NK-92 treated with Interleukin-12 subunit alpha and Interleukin-12 subunit beta, amount 100 ng/mL, for 24 hours (cell line): ENCODE measurements at places on chromosomes 1 and 21.
A peak's percentile ranks its signal among the peaks of the same experiment; 100 is the strongest.

DNA sequence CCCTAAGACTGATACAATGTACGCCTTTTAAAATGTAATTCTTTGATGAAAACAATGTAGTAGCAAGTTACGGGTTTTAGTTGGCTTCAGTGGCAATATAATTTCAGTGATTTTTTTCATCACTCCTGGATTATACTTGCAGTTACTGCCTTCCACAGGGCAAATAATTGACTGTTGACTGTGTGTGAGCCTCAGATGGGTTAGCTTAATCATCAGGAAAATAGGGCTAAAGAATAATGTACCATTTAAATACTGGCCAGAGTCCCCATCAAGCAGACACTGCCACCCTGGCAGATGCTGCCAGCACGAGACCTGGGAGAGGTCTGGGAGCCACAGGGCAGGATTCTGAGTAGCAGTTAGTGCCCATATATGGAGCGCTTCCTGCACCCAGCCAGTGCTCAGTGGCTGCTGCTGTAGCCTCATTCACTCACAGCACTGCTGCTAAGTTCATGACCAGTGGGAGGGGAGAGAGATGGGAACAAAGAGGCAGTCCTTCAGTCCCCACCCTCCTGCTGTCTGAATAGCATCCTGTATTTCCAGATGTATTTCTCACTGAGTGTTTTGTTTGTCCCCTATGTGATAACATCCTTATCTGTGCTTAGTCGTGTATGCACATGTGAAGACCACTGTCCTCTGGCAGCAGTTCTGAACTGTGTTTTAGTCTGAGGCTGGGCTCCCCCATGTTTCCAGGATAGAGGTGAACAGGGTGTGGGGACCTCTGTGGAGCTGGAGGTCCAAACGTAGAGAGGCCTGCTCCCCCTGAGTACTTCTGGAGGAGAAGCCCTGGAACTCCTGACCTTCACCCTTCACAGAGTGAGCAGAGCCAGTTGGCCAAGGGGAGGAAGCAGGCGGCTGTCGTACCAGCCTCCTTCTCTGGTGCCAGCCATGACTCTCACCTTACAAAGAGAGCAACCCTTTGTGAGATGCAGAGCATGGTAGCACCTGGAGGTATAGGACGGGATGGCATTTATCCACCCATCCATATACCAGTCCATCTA is 80.4 kb downstream of the ADARB1 start:
- DNase-seq = no peak

- no peak for DNase-seq
Observed at GRCh38 chr1:235971020-235971419, 93.9 kb downstream of the NID1 start.

GRCh38 chr1:22754824-22755223 is 44.2 kb downstream of the EPHB2 start:
- DNase-seq = no peak

DNA sequence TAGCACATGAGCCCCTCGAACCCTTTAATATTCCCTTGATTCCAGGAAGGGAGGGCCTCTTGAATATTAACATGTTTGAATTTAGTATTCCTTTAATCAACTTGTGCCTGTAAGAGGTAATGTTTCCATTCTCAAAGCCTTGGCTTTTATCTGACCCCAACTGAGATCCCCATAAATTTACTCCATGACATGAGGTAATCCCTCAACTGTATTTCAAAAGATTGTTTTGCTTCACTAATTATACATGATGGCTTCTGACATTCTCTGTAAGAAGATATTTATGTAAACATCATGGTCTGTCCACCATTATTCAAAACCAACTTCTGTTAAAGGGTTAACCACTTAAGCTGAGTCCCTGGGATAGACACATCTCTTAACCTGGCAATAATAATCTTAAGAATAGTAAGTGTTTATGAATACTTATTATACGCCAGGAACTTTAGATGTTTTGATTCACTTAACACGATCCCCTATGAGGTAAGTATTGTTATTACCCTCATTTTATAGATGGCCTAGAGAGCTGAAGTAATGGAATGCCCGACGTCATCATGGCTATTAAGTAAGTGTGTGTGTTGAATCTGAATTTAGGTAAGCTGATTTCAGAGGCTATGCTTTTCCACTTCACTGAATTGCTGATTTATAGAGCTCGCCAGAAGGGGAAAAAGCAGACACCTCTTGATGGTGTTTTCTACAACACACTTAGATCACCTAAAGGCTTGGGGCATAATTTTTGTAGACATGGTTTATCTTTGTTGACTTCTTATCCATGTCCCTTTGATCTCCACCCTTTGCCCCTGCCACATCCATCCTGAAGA is 11.1 kb downstream of the KRTAP19-1 start:
- DNase-seq = no peak

- peak; percentile 74 for DNase-seq
Observed at GRCh38 chr1:12052008-12052573, 11.0 kb upstream of the TNFRSF8 start.

GRCh38 chr1:205672970-205673369 is 7.3 kb downstream of the SLC45A3 start:
- no peak for DNase-seq

- DNase-seq = no peak
Observed at GRCh38 chr1:202578565-202578964, 131.7 kb downstream of the SYT2 start.

DNA sequence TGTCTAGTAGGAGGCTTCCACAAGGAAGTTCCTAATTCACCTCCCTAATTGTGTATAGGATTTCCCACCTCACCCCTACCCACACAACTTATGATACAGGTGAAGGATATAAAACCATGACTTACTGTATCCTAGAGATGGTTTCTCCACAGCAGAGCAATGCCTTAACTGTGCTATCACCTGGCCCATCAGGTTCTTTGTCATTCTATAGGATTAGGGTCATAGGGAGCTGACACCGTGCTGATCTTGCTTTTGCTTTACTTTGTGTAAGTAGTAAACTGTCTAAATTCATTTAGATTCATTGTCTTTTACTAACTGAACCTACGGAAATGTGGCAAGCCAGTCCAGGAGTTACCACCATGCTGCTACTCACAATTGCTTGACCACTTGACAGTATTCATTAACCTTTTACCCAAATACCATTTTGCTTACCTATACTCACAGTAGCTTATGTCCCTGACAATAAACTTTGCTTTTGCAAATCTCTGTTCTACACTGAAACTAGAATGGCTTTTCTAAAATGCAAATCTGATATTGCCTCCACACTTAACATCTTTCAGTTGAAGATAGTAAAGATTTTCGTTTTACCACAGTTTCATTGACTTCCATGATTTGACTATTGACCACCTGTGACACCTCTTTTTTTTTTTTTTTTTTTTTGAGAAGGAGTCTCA is 147.6 kb downstream of the IFI44 start:
- DNase-seq = no peak

GRCh38 chr1:9843576-9843945 is 19.8 kb upstream of the CLSTN1 start:
- DNase-seq = no peak

DNA sequence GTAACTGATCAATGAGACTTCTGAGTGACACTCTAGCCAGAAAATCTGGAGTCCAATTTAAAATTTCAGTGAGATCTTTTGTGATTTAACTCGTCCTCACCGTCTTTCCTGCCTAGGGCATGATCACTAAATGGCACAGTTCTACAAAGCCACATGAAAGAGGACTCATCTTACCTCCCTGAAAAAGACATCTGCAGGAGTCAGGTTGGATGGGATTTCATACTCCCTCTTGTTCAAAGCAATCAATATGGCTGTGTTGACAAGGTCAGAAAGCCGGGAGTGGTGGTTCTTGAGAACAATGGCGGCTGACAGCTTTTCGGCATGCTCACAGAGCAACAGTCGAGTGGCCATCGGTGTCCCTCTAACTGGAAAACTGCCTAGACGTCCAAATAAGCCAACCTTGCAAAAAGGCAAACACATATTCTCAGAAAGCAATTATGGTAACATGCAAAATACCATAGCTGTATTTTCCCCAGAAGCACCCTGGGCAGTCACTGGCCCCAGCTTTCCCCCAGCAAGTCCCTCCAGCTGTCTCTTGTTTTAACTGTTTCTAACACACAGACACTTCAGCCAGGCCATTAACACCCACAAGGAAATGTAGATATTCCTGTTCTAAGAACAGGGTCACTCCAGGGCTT is 36.6 kb upstream of the ACTA1 start:
- DNase-seq = no peak

- DNase-seq = no peak
Observed at GRCh38 chr1:57307392-57308170, 116.3 kb downstream of the DAB1 start.

GRCh38 chr1:5611431-5611830 is 380.8 kb downstream of the NPHP4 start:
- DNase-seq = no peak

DNA sequence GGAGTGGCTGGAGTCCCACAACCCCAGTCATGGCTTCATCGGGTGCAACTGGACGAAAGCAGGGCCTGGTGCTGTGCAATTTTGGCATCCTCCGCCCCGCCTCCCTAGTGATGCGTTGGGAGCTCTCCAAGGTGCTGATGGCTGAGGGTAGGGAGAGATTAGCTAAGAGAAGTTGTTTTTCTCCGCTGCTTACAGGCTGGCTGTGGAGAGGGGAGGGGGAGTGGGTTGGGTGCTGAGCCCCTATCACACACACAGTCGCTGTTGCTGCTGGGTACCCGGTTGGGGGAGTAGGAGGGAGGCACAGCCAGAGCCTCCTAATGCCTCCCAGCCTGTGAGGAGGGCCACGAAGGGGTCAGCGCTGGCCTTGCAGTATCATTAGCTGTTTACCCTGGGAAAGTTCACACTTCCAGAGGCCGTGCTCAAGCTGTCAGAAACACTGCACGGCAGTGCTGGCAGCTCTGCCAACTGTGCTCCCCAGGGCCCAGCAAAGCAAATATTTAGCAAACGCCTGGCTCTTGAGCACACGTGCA is 110.0 kb downstream of the GRIK3 start:
- DNase-seq = no peak

DNA sequence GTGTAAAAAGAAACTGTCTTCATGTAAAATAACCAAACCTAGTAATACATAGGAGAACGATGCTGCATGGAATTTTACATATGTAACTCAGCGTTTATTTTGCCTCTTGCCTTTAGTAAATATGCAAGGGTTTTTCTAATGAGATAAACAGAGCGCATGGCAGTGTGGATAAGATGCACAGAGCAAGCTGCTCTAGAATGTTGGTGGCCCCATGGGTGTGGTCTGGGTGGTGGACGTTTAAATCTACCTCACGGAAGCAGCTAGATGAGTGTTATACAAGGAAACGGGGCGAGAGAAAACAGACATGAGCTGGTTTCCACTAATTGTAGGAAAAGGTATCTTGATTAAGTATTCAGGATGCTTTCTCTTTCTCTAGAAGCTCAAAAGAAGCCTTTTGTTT is 205.9 kb downstream of the DSCAM start:
- no peak for DNase-seq

- DNase-seq = no peak
Observed at GRCh38 chr1:56447823-56448222, 131.5 kb downstream of the PLPP3 start.

- DNase-seq = no peak
Observed at GRCh38 chr1:156191292-156191964, 2.5 kb upstream of the SLC25A44 start.

DNA sequence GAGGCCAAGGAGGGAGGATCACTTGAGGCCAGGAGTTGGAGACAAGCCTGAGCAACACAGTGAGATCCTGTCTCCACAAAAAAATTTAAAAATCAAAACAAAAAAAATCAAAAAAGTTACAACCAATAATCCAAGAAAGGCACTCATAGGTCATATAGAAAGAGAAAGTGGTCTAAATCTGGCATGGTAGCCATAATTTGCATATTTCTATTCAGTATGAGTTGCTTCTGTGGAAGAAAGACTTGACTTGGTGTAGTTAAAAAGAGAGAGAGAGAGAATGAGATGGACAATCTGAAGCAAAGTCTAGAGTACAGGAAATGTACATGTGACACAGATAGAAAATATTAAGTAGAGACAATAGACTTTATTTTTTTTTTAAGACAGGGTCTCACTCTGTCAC is 22.5 kb downstream of the JMJD4 start:
- DNase-seq = no peak

GRCh38 chr1:66182551-66183178 is 351.3 kb upstream of the SGIP1 start:
- no peak for DNase-seq

DNA sequence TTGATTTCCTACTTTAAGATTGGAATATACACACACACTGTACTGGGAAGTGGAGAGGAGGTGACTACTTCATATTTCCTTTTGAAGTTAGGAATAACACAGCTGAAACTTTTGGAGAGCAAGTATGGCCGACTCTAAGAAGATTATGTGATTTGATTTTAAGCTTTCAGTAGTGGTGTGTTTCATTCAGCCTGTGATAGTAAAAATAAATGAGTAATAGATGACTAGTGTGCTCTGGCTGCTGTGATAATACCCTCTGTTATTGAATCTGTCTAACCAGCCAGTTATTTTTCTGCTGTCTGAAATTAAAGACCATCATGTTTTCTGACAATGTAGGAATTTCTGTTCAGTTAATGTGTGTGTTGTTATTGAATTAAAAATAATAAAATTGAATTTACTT is 48.3 kb downstream of the CTTNBP2NL start:
- DNase-seq = no peak

- no peak for DNase-seq
Observed at GRCh38 chr1:17603091-17603841, 63.8 kb downstream of the ARHGEF10L start.

- no peak for DNase-seq
Observed at GRCh38 chr1:209708297-209708696, 3.7 kb downstream of the HSD11B1 start.

DNA sequence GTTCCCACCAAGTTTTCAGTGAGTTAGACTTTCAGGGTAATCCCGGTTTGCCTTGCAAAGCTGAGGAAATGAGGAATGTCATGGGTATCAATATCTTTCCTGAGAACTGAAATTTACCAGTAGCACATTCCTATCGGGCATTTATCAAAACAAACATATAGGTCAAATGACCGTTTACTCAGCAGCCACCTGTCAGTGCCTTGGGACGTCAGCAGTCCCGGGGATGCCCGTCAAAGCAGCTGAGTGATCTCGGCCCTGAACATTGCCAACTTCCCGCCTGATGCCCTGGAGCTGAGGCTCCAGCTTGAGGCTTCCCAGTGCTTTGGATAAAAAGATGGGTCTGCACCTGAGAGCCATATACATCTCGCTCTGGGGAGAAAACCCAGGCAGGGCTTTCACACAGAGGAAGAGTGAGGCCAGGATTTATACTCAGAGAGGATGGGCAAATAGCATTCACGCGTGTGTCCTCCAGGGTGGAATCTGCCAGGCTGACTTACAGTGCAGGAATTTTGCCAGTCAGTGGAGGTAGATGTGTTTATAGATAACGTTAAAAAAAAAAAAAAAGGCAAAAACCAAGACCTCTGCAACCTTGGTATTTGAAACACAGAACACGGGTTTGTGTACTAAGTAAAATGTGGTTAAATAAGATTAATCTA is 435.7 kb upstream of the VAMP3 start:
- DNase-seq = no peak
